A549 (cell line): ENCODE measurements at places on chromosomes 11 and 22. TPM values are rescaled to one million over a fixed set of nuclear protein-coding genes. Genes with fewer than 3 reads are reported as not detected.

DNA sequence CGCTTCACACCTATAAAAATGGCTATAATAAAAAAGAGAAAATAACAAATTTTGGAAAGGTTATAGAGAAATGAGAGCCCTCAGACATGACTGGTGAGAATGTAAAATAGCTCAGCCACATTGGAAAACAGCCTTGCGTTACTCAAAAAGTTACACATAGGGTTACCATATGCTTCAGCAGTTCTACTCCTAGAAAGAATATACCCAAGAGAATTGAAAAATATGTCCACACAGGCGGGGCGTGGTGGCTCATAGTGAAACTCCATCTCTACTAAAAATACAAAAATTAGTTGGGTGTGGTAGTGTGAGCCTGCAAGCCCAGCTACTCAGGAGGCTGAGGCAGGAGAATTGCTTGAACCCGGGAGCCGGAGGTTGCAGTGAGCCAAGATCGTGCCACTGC lies 7.6 kb upstream of the JHY start:
- DNase-seq, result no peak

DNA sequence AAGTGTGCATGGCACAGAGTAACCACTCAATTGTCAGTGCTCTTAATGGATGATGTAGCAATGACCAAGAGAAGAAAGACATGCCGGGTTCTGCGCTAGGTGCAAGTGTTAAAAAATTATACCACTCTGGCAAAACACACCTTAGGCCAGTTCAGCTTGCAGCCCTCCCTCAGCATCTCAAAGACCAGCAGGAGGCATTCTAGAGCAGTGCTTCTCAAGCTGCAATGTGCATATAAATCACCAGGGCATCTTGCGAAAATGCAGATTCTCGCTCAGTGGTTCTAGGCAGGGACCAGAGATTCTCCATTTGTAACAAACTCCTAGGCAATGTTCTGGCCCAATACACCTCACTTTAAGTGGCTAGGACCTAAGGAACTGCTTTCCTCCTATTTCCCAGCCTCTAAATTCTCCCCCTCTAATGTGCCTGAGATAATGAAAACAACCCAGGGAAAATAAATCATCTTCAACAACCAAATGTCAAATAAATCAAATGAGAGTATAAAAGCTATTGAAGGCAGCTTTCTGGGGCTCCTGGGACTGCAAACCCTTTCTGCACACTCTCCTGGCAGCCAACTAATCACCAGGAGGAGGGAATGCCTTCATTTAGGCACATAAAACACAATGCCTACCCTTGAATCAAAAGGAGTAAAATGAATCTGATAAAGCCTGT lies 337.2 kb upstream of the API5 start:
- peak; percentile 3 for DNase-seq

DNA sequence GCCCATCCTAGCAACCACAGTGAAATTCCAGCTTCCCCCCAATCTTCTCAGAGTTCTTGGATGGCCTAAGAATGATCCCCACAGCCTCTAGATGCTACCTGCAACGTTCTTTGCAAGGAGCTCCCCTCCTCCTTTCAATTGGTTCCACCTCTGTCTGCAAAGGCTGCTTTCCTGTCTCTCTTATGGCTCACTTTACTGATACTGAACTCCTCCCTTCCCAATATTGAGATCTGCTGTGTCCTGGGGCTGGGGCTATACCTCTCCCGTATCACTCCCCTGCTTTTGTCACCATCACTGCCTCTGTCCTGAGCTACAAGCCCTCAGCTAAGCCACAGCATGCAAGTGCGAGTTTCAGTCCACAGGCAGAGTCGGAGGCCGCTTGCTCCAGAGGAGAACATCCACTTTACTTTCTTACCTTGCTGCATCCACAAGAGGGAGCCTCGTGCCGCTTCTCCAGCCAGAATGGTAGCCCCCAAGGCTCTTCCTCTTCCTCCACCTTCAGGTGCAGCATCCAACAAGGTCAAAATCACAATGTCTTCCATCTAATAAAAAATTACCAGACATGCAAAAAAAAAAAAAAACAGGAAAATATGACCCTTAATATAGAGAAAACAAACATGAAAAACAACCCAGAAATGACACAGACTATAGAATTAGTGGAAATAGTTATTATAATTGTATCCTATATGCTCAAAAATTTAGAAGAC lies 48.6 kb upstream of the TMEM45B start:
- DNase-seq, result peak; percentile 41

GRCh38 chr11:69636512-69637197 lies 4.3 kb upstream of the CCND1 start:
- DNase-seq, result peak; percentile 61

DNA sequence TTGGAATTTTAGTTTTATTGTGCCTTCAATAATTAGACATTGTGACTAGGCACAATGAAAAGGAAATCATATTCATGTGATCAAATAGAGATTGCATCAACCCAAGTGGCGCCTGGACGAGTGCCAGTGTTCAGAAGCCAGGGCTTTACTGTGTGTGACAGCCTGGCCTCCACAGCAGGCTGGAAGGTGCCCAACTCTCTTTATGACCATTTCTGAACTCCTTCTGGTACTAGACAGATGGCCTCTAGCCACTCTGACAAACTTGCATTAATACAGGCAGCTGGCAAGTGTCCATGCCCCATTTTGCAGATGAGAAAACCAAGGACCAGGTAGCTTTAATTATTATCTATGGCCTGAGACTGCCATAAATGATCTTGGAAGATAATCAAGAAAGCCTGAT lies 8.3 kb upstream of the POU2AF1 start:
- DNase-seq, result no peak

DNA sequence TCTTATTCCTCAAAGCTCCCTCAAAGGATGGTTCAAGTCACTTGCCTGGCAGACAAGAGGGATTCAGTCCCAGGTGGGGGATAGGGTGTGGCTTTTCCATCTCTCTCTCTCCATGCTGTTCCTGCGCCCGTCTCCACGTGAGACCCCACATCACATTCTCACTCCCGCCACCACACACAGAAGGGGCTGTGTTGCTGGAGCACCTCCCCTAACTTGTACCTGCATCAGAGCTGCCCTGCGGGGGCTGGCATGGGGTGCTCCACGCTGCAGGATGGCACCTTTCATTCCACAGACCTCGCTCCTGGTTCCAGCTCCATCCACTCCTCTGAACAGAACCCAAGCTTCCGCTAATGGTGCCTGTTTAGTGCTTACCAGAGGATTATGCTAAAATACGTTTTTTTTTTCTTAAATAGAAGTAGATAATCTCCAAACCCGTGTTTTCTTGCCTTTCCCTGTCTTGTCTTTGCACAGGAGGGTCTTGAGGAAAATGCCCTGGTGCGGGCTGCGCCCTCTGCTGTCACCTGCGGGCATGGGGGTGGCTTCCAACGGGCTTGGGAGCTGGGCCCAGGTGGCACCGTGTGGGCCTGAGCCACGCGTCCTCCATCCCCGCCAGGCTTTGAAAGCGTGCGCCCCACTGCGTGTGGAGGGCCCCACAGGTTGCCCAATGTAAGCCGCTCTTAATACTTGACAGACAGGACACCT lies 985.6 kb downstream of the BRD1 start:
- no peak for DNase-seq

DNA sequence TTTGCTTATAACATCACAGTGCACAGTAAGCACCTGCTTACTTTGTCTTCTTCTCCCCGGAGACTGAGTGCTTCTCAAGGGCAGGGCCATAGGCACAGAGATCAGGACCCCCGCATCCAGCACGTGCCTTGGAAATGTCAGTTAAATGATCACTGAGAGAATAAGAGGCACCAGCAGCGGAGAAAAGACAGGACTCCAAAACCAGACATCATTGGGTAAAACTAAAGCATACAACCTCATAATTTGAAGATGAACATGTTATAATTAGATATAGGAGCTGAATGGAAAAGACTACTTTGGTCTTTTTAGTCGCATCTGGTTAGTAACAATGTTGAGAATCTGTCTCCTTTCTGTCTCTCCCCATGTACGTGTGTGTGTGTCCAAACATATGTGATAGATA lies 1279.9 kb downstream of the LRRC4C start:
- DNase-seq, result no peak

- DNase-seq, result peak; percentile 84
Measured at GRCh38 chr11:65416341-65416824, 6.2 kb upstream of the NEAT1 start.

DNA sequence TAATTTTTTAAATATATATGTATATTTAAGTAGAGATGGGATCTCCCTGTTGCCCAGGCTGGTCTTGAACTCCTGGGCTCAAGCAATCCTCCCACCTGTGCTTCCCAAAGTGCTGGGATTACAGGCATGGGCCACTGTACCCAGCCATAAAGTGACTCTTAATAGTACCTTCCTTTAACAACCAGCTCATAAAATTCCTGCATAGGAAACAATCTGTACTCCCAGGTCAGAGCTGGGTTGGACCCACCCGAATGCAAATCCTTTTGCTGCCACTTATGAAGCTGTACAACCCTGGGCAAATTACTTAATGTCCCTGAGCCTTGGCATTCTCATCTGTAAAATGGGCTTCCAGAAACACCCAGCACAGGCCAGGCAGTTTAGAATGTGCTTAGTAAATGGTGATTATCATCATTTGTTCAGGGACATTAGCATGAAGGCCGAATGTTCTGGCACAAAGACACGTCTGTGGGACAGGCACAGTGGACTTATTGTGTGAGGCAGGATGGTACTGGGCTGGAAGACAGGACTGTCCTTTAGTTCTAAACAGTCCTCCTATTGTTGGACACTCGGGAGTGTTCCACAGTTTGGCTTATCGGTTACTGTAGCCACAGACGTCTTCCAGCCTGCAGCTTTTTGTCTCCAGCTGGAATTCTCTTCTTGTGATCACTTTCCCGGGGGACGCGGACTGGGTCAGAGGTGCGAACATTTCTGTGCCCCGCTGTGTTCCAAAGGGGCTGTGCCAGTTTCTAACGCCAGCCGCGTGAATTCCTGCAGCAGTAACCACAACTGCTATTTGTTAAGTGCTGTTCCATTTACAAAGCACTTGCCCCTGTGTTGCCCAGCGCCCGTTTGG lies 6.0 kb downstream of the PDXP start:
- no peak for DNase-seq

- no peak for DNase-seq
Measured at GRCh38 chr11:123033895-123034294, 28.0 kb downstream of the HSPA8 start.

GRCh38 chr11:118634431-118635236 lies 27.2 kb downstream of the PHLDB1 start:
- DNase-seq, result no peak

GRCh38 chr11:119780222-119780953 lies 51.4 kb upstream of the NECTIN1 start:
- DNase-seq, result no peak

GRCh38 chr11:95066716-95067038 lies at the start of gene SRSF8:
SRSF8 (plus strand) TSS chr11:95066919; CDS start chr11:95067227, 308 bp downstream.
- no peak for DNase-seq

GRCh38 chr22:33112580-33112979 lies 54.4 kb upstream of the SYN3 start:
- no peak for DNase-seq

DNA sequence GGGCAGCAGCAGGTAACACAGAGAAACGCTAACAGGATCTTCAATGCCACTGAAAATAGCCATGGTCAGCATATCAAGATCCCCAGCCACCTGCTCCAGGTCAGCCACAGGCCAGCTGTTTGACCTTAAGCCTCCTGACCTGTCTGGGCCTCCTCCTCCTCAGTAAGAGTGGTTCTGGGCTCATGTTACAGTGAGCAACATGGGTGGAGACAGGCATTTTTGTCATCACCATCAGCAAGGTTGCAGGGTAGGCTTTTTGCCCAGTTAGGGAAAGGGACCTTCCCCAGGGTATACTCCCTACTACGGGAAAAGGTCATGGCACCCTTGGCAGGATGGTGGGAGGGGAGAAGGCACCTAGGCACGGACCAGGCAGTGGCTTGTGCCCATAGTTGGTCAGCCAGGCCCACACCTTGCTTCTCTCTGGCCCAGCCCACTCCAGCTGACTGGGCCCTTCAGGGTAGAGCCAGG lies 131.8 kb upstream of the PARVA start:
- no peak for DNase-seq

- DNase-seq, result no peak
Measured at GRCh38 chr11:128709402-128709801, 15.5 kb downstream of the FLI1 start.

GRCh38 chr22:43442386-43443151 lies 30.8 kb downstream of the MPPED1 start:
- no peak for DNase-seq

DNA sequence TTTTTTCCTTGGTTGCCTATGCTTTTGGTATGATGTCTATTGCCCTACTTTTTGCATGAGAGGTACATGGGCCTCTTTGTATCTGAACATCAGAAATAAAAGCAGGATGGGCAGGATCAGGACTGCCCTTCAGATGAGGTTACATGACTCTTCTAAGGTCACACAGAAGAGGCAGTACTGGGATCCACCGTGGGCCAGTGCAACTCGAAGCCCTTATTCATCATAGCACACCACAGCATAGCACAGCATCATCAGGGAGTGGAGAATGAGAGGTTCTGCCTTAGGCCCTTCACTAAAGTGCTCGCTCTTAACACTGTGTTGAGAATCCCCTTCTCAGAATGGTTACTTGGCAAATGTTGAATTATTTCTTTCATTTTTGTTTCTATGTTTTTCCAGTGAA lies 88.3 kb downstream of the C22orf31 start:
- DNase-seq, result no peak

The CHRM4 gene
- 0.28 to 0.38 TPM (median 0.29 TPM) in 3 replicates for polyA plus RNA-seq

The GP1BB gene
- polyA plus RNA-seq, result 0.48 to 1.1 TPM (median 0.63 TPM) in 3 replicates

The ZBTB44 gene
- polyA plus RNA-seq, result 6.7 to 8.3 TPM (median 8.0 TPM) in 3 replicates

The TCN1 gene
- polyA plus RNA-seq, result 0.18 to 0.47 TPM (median 0.22 TPM) in 3 replicates

The C11orf91 gene
- 0.15 to 0.34 TPM in 2 of 3 replicates, not detected in the other for polyA plus RNA-seq

The PYGM gene
- polyA plus RNA-seq, result 0.23 to 0.51 TPM (median 0.39 TPM) in 3 replicates

The PRG2 gene
- not detected in 3 replicates for polyA plus RNA-seq

The RAG2 gene
- not detected in 3 replicates for polyA plus RNA-seq

The MS4A3 gene
- not detected in 3 replicates for polyA plus RNA-seq

The OR2AG1 gene
- polyA plus RNA-seq, result not detected in 3 replicates

The CHCHD10 gene
- polyA plus RNA-seq, result 79.5 to 99.0 TPM (median 85.4 TPM) in 3 replicates

The SMTNL1 gene
- polyA plus RNA-seq, result not detected in 3 replicates
